ENCODE measurements at places on chromosomes 16 and 17. TPM values are rescaled to one million over a fixed set of nuclear protein-coding genes. Genes with fewer than 3 reads are reported as not detected.

Gene OR4D1
- total RNA-seq: 0.06 TPM

Gene PLLP
- total RNA-seq: 64.4 TPM

DNA sequence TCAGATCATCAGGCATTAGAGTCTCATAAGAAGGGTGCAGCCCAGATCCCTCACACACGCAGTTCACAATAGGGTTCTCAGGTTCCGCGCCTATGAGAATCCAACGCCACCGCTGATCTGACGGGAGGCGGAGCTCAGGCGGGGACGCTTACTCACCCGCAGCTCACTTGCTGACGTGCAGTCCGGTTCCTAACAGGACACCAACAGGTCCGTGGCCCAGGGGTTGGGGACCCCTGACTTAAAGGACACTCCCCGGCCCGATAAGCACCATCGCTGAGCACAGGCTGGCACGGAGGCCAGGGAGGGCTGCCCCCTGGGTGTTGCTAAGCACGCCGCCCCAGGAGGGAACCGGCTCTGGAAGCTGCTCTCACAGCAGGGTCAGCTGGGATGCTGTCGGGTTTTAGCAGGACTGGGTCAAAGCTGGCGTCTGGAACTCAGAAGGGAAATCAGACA, 30.1 kb upstream of the BAHCC1 start:
- DNase-seq: peak; percentile 83

GRCh38 chr16:66227766-66228530, 138.5 kb upstream of the CDH5 start:
- DNase-seq: no peak

DNA sequence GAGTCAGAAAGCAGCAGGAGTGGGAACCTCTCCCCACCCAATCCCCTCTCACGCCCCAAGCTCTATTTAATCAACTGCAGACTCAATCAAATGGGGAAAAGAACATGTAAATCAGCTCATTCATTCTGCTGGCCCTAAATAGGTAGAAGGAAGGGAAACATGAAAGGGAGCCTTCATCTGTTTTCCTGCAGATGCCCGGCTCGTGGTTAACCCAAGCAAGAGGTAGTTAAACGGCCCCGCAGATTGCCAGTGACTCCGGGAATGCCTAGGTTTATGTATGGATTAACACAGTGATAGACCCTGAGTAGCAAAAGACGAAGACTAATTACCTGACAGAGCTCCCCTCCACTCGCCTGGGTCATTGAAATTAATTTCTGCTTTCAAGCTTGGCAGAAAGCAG, 542.0 kb downstream of the WWOX start:
- no peak for DNase-seq

- DNase-seq: no peak
Measured at GRCh38 chr16:22320572-22321339, 23.5 kb downstream of the POLR3E start.

Gene KRTAP4-6
- not detected for total RNA-seq

Gene SLC52A1
- total RNA-seq: 0.19 TPM

- DNase-seq: peak; percentile 50
Measured at GRCh38 chr17:2057760-2058585, 3.1 kb downstream of the HIC1 start.

DNA sequence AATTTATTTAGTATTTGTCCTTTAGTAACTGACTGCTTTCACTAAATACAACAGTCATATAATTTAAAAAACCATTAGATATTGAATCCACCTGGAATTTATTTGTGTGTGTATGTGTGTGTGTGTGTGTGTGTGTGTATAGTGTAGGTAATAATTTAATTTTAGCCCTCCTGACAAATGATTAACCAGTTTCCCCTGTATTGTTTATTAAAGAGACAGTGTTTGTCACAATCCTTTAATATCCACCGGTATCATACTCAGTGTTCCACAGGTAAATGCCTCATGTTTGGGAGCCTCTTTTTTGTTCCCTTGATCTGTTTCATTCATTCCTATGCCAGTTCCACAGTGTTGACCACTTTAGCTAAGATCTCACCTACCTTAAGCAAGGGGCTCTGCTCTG, 134.6 kb upstream of the IRX3 start:
- DNase-seq: no peak

GRCh38 chr16:51487880-51488279, 336.8 kb upstream of the SALL1 start:
- no peak for DNase-seq

DNA sequence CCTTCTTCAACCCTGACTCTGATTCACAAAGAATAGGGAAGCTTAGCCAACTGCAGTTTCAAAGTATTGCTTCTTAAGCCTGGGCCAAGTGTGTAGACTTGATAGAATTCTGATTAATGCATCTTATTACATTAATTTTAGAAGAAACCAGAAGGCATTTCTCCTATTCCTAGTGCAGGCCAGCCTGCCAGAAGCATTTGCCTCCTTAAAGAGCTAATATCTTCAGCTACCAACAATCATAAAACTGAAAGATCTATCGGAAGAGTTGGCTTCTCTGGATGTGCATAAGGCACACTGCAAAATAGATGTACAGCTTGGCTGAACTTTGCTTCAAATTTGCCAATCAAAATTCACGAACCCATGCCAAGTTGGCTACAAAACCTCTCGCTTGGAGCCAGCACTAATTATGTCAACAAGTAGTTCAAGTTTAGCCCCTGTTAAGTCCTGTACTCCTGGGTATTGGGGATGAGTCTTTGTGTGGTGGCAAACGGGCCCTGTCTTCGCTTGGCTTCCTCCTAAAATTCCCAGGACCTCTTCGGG, 717.8 kb downstream of the WWOX start:
- DNase-seq: no peak

GRCh38 chr16:49341706-49342105, 31.9 kb upstream of the C16orf78 start:
- peak; percentile 2 for DNase-seq

- peak; percentile 86 for DNase-seq
Measured at GRCh38 chr16:71723537-71724319, 773 bp downstream of the PHLPP2 start.

Gene PYDC1
- not detected for total RNA-seq

Gene CDH8
- 0.19 TPM for total RNA-seq

DNA sequence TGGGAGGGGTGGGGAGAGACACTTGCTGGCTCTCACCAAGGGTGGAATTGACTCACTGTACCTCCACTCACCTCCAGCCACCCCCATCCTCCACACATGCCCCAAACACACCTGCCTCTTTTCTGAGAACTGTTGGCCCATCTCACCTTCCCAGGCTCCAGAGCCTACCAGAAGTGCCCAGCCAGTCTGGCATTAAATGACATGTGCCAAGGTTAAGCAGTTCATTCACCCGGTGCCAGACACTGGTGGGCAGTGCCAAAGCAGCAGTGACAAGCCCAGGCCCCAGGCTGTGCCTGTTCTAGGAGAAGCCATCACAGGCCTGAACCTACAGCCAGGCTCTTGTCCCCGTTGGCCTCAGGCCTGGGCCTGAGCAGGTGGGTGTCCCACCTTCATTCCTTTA, 11.2 kb downstream of the MVP start:
- no peak for DNase-seq

GRCh38 chr16:46859719-46860152, 24.4 kb upstream of the GPT2 start:
- no peak for DNase-seq

DNA sequence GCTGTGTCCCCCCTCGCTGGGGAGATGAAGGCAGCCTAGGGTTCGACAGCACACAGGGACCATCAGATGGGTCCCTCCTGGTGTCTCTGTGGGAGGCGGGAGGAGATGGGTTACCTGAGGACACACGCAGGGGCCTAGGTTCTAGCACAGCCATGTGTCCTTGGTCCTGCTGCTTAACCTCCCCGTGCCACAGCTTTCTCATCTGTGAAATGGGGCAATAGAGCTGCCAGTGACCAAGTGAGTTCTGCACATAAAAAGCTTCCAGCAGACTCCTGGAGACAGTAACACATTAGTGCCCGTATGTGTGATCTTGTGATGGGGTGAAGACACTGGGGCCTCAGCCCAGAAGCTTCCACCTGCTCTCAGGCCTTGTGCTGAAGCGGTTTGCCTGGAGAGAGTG, 96.0 kb upstream of the GSE1 start:
- DNase-seq: no peak

Gene FGF11
- 1.4 TPM for total RNA-seq

- no peak for DNase-seq
Measured at GRCh38 chr16:56910112-56910511, 21.8 kb upstream of the HERPUD1 start.

Gene NSMCE1
- 72.1 TPM for total RNA-seq

Gene HEATR9
- total RNA-seq: 0.16 TPM

Gene CACNA1H
- total RNA-seq: 20.6 TPM

GRCh38 chr16:21613781-21614180, 14.4 kb downstream of the METTL9 start:
- DNase-seq: no peak

DNA sequence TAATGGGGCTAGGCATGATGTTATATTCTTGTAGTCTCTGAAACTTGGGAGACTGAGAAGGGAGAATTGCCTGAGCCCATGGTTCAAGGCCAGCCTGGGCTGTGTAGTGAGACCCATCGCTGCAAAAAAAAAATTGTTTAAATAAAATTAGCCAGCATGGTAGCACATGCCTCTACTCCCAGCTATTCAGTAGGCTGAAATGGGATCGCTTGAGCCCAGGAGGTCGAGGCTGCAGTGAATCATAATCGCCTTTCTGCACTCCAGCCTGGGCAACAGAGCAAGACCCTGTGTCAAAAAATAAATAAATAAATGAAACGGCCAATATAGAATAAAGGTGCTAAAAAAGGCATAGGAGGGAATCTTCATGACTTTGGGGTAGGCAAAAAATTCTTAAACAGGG, 13.9 kb upstream of the SLX4 start:
- no peak for DNase-seq

Gene GCGR
- 9.3 TPM for total RNA-seq

- peak; percentile 26 for DNase-seq
Measured at GRCh38 chr16:1378804-1379303, 27.1 kb downstream of the GNPTG start.

Gene NAT9
- 41.5 TPM for total RNA-seq

DNA sequence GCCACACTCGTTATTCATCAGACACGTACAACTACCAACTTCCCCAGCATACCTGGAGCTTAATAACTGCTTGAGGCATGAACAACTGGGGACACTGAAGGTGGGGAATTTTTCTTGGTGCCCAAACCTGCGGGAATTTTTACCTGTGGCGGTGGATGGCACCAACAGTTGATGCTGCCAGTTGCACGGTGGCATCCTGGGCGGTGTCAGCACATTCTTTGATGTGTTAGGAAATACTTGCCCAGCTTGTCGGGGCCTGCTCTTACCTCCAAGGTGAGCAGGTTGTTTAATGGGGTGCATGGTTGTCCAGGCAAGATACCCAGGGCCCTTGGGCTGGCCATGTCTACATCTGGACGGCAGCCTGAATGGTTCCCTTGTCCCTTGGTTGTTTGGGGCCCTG, 79.6 kb downstream of the CRISPLD2 start:
- no peak for DNase-seq

- no peak for DNase-seq
Measured at GRCh38 chr17:60154616-60155426, 5.0 kb downstream of the CA4 start.

DNA sequence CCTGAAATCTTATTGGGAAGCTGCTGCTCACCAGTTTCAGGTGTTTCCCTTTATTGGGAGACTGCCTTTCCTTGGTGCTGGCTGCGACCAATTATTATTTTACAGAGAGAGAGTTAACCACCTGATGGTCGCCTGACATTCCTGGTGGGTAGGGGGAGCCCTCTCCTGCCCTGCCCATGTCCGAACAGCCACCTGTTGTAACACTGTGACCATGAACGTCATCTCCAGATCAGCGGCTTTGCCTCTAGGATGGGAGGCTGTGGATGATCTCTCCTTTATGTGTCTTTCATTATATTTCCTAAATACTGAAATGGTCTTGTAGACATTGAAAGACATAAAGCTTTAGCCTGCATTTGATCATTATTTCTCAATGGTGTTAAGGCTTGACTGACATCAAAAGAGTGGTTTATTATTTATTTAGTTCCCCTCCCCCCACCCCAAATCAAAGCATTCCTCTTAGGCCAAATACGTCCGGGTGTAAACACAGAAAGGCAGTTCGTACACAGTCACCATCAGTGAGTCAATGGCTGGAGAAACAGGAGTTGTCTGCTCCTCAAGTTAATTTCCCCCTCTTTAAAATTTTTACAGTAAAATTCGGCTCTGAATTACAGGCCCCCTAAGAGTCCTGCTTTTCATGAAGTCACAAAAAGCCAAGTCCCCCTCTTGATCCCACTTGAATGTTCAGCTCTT, 57.8 kb upstream of the CACNG5 start:
- no peak for DNase-seq

Gene RGS9
- 4.2 TPM for total RNA-seq

DNA sequence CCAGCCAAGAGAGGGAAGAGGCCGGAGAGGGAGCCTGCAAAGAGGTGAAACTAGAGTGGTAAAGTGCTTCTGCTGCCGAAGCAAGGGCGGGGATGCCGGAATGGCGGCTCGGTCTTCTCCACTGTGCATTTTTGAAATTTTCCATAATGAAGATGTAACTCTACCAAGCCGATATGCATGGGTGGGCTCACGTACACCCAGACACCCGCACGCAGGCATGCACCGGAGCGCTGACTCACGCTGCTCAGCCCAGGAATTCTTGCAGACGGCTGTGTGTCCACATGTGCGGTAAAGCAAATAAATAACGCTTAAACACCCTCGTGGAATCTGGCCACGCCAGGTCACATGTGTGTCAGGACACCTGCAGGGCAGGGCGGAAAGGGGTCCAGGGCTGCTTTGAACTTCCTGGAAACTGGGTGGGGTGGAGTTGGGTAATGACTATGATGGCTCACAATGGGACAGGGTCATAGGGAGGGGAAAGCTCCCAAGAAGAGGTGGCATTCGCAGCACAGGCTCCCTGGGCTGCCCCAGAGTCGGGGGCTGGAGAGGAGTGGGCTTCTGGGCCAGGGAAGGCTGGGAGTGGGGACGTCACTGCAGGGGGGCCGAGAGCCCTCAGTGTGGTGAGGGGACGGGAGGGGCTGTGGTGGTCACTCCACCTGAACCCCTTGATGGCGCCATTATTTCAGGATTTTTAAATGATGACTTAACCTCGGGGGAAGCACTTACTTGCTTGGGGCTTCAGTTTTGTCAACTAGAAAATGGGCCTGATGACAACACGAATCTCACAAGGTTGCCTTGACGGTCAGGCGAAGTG, 265.5 kb downstream of the PARN start:
- peak; percentile 74 for DNase-seq

Measured in kidney (tissue), 22 donors.